ENCODE measurements at places on chromosomes 5 and 9.

GRCh38 chr5:113234546-113234945 is 200.2 kb downstream of the TSSK1B start:
- DNase-seq: no peak

DNA sequence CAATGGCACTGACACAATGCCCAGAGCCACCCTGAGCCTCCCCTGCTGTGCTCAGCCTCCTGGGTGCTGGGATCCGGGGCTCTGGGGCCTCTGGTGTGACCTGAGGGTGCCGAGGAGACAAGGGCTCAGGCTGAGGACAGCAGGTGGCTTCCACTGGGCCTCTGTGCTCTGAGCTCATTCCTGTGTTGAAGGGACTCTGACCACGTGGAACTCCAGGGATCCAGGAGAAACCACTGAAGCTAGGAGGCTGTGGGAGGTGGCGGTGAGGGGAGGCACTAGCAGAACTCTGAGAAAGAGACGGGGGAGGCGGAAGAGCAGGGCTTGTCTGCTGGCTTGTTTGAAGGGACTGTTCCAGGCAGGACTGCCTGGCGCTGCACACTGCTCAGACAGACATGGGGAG is 318.7 kb upstream of the IRX1 start:
- DNase-seq: no peak

GRCh38 chr5:110161162-110161561 is 471.4 kb downstream of the MAN2A1 start:
- DNase-seq: no peak

- no peak for DNase-seq
Measured at GRCh38 chr9:132207839-132208615, 46.2 kb downstream of the NTNG2 start.

GRCh38 chr9:137174722-137175293 is 3.0 kb upstream of the TMEM210 start:
- DNase-seq: no peak

- no peak for DNase-seq
Measured at GRCh38 chr9:784202-784601, 57.3 kb upstream of the DMRT1 start.

DNA sequence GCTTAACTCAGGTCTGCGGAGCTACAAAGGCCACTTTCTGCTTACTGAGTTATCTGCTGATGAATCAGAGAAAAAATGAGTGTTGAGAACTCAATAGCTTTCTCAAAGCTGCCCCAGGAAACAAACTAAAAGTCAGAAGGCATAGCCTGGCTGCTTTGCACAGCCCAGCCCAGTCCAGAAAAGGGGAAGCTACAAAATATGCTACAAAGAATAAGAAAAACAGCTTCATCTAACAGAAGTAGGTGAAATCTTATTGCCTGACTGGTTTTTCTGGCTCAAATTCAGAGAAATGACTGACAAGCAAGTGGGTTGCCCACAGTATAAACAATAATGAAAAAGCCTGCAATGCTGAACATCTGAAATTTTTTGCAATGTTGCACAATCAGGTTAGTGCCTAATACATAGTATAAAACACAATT is 156.2 kb downstream of the PPP2R2B start:
- DNase-seq: no peak

DNA sequence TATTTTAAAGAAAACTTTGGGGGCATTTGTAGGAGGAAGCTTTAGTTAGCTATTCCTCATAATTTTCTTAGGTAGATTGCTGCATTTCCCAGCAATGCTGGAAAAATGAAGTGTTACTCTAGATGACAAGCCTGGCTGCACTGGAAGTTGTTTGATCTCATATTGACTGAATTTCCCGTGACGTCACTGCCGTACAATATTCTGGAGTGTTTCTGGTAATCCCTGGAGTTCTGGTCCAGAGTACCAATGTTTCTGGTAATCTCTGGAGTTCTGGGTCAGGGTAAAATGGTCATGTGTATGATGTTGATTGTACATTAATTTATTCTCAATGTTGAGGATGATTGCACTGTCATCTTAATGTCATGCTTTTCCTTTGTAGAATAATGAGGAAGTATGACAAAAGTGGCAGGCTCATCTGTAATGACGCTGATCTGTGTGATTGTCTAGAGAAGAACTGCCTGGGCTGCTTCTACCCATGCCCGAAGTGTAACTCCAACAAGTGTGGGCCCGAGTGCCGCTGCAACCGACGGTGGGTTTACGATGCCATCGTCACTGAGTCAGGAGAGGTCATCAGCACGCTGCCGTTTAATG is 26.2 kb downstream of the ARL14EPL start:
- no peak for DNase-seq

DNA sequence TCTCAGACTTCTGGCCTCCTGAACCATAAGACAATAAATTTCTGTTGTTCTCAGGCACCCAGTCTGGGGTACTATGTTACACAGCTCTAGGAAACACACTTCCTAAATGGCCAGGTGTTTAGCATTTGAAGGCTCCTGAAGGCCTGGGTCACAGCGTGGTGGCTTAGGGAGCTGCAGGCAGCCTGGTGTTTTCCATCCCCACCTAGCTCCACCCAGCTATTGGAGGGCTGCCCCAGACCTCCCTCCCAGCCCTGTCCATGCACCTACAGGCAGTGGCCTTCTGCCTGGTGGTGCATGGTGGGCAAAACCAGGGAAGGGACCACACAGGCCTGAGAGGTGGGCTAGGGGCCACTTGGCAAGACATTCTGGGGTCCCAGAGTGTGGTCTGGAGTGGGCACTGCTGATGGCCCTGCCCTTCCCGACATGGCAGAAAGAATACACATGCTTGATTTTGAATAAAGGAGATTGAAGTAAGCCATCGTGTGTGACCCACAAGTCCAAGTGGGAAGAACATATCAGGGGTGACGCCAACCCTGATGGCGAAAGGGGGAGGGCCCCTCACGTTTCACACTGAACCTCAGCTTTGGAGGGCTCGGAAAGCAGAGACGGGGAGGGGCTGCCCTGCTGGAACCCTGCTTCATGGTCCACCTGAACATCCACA is 1.3 kb upstream of the SUSD3 start:
- DNase-seq: no peak

DNA sequence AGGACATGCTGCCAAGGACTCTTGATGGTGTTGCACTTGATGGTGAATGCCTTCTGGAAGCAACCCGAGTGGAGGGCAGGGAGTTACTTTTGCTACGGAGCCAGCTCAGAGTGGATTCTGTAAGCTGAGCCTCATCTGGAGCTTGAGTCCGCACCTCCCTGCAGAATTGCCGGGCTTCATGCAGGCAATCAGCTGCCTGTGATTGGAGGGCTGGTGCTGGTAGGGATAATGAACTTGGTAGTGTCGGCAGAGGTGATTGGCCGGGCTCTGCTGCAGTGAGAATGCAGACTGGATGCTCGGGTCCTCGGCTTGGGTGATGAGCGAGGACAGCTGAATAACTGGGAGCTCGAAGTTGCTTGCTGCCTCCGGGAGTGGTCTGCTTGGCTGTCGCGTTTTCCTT is 23.1 kb downstream of the SLC25A25 start:
- DNase-seq: peak; percentile 90

- no peak for DNase-seq
Measured at GRCh38 chr5:35443803-35444595, 173.7 kb upstream of the SPEF2 start.
